ENCODE measurements at places on chromosomes 4 and X. TPM values are rescaled to one million over a fixed set of nuclear protein-coding genes. Genes with fewer than 3 reads are reported as not detected.

The GYG2 gene
- 18.6 TPM for polyA plus RNA-seq

GRCh38 chr4:150106886-150107285, 28.6 kb downstream of the DCLK2 start:
- DNase-seq: no peak

GRCh38 chr4:77023920-77024319, 51.9 kb downstream of the CCNI start:
- DNase-seq: no peak

DNA sequence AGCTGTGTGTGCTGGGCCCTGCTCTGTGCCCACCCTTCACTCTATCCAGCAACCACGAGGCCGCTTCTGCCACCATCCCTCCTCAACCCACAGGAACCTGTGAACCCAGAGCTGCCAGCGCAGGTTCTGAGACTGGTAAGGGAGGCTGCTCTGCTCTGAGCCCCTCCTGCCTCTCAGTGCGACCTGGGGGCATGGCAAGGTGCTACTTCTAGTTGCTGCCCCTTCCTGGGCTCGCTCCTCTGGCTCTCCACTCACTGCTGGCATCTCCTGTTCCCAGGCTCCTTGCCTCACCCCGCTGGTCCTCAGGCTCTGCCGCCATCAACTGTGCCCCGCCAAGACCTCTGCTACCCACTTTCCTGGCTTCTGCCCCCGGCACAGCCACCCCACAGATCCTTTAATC, 39.3 kb downstream of the RNF212 start:
- DNase-seq: no peak

- no peak for DNase-seq
Observed at GRCh38 chr4:53483250-53483649, 105.8 kb downstream of the FIP1L1 start.

All from renal cortex interstitium (tissue), 15 donors.